ENCODE measurements at places on chromosomes 4 and X.
A peak's percentile ranks its signal among the peaks of the same experiment; 100 is the strongest.

DNA sequence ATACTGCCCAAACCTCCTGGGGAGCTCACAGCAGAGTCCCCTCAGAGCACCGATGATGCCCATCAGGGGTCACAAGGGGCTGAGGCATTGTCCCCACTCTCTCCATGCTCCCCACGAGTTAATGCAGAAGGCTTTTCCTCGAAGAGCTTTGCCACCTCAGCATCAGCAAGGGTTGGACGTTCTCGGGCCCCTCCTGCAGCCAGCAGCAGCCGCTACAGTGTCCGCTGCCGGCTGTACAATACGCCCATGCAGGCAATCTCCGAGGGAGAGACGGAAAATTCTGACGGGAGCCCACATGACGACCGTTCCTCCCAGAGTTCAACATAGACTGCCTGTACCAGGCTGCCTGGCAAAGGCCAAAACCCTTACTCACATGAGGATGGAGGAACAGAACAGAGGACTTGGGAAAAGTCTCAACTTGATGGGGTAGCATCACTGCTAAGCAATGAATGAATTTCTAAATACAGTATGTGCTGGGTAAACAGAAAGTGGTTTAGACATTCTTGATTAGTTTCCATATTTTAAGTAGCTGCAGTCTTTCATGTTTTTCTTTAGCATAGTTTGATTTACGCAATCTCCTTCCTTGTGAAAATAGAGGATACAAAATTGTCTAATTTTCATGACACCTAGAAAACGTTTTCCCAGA is 5.0 kb upstream of the SCML1 start:
- no peak for DNase-seq

DNA sequence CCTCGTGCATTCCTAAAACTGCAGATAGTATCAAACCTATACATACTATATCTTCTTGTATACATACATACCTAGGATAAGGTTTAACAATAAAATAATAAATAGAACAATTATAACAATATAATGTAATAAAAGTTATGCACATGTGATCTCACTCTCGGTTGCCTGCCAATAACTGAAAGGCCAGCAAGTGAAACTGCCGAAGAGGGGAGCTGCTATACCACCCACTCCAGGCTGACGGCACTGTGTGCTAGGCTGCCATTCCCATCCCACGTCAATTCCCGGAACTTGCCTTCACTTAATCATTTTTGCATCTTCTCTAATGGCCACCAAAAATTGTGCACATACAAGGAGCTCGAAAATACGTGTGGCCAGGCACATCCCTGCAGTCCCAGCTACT is 451.1 kb upstream of the FAT1 start:
- no peak for DNase-seq

GRCh38 chrX:72306851-72307645 is 1.3 kb upstream of the CITED1 start:
- no peak for DNase-seq

DNA sequence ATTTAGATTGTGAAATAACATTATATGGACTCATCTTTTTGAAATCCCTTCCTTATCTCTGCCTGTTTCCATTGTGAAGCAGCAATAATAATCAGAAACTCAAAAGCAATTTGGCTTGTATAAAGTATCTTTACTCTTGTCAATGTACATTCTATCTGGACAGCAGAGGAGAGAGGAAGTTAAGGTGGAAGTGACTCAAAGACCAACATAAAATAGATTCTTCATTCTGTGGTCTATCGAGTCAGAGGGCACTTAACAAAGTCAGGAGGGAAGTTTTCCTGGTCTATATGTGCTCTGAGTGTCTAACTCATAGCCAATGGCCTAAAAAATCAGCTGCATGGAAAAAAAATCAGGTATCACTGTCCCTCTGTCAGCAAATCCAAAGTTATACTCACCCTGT is 155.5 kb downstream of the EMCN start:
- no peak for DNase-seq

DNA sequence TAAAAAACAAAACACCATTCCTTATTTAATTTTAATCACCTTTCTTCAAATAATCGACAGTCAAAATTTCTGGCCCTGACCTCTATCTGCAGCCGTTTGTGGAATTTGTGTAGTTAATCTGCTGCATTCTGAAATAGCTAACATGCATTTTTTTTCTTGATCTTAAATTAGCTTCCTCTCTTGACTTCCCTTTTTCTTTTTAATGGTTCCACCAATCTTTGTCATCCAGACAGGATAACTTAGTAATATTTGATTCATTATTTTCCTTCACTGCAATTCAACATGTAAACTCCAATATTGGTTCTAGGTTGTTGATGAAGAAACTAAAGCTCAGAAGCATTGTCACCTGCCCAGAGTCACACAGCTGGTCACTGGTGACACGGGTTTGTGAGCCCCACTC is 77.3 kb downstream of the ARHGAP10 start:
- no peak for DNase-seq

DNA sequence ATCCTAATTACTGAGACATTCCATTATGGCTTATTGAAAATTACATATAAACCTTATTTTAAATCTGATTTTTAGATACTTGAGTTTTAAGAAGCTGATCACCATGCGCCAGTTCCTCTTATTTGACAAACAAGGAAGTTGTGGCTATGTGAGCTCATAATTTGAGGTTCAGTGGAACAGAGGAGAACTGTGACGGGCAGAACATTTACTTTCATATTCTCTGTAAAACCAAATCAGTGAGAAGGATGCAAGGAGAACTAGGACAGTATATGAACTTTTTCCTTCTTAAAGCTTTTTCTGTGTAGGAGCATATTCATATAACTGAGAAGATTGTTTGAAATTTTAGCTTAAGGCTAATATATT is 25.3 kb downstream of the STIM2 start:
- no peak for DNase-seq

- no peak for DNase-seq
Measured at GRCh38 chrX:104084534-104085277, 8.7 kb upstream of the TMSB15C start.

DNA sequence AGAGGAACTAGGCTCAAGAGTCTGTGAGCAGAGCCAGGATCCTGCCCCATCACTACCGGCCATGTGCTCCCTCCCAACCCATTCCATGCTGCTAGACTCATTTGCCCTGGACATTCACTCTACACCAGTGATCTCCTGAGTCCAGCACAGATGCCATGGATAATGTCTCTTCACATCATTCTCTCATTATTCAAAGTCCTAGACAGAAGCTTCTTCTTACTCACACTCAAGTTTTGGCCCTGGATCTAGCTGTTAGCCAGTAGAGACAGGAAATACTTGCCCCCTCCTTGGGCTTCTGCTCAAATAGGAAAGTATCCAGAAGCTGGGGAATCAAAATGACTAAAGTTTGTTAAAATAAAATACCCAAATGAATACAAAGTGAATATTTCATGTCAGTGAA is 266.8 kb upstream of the LDB2 start:
- DNase-seq, result no peak

DNA sequence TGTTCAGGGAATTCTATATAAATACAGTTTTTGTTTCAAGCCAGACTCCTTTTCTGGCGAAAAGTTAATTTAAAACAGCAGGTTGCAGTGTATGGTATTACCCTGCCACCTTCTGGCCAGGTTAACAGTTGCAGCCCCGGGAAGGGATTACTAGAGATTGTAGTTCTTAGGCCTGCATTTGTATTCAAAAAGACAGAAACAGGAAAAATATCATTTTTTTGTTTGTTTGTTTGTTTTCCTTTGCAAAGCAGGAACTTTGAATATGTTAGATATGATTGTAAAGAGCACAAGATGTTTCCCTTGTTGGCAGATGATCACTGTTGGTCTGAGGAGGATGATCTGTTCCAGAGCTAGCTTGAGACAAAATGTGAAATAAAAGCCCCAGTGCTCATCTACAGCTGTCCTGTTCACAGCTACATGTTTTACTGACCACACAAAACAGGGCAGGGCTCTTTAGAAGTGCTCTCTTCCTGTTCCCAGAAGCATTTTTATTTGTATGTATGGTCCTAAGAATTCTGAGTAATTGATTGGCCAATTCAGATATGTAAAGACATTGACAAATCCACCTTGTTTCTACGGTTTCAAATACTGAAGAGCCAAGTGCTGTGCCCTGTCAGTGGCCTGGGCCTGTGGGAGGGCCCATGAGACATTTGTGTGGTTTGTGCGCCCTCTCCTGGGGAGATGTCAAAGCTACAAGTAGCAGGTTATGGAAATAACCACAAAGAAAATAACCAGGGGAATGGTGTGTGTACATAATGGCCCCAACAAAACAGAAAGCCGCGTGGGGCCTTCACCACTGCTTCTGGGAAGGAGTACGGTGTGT is 57.9 kb downstream of the CLDN22 start:
- DNase-seq, result peak; percentile 46

DNA sequence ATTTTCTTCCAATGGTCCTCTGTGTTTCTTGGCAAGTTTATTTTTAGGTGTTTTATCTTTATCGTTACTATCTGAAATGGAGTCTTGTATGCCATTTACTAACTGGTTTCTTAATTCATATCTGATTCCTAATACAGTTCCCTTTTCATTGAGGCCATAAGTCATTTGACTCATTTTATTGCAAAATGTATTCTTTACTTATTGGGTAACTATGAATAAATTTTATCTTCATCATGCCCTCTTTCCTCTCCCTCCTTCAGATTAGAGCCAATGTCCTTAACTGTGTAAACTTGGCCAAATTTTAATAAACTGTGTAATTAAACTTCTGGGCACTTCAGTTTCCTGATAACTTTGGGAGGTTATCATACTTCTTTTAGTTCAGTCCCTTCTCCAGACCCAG is 19.3 kb upstream of the MSMO1 start:
- no peak for DNase-seq

DNA sequence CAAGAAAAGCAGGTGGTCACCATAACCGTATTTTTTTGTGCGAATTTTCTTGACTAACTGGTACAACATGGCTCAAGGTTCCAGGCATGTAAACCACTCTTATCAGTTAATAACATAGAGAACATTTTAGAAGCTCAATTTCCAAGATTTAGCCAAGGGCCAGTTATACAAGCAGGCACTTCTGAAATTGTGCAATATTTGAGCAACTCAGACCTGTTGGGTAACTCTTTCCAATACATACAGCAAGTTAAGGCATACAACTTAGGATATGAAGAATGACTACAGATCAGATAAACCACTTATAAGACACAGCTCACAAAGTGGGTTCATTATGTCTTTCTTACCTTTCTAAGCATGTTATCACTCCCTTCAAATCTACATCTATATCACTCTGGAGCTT is 43.9 kb downstream of the ZNF280C start:
- no peak for DNase-seq

DNA sequence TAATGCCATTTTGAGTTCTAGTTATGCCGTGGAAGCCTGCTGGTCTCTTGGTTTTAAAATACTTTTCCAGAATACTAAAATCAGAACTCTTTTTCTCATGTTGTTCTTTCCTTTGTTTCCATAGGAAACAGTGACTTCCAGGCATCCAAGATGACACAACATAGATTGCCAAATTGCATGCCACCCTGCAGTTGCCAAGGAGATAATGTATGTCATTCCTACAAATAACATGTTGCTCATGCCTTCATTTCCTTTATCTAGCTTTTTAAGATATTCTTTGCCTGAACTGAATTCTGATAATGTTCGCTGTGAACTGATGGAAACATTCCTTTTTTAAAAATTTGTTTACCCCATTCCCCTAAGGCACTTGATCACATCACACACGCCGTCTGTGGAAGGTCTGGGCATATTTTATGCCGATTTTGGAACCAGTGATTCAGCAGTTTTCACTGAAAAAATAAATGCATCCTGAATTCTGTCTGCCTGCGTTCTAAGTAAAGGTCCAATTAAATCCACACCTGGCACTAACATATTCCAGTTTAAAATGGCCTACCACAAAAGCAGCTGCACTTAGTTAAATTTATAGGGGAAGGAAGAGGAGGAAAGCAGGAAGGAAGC is 38.0 kb upstream of the COX7B2 start:
- DNase-seq, result no peak

DNA sequence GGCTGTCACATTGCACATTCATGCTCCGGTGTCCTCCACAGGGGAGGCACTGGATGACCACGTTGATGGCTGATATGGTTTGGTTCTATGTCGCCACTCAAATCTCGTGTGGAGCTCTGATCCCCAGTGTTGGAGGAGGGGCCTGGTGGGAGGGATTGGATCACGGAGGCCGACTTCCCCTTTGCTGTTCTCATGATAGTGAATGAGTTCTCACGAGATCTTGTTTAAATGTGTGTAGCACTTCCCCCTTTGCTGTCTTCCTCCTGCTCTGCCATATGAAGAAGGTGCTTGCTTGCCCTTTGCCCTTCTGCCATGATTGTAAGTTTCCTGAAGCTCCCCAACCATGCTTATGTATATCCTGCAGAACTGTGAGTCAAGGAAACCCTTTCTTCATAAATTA is 22.3 kb upstream of the NAT8L start:
- no peak for DNase-seq

- DNase-seq, result no peak
Measured at GRCh38 chrX:141341743-141342142, 99.4 kb upstream of the SPANXC start.

DNA sequence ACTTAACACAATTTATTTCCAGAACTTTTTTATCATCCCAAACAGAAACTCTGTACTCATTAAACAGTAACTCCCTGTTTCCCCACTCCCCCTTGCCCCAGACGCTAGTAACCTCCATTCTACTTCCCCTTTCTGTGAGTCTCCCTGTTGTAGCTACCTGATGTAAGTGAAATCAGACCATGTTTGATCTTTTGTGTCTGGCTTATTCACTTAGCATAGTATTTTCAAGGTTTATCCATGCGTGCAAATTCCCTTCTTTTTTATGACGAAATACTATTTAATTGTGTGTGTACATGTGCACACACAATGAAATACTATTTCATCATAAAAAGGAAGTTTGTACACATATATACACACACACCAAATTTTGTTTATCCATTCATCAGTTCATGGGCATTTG is 5.2 kb downstream of the PKD2 start:
- no peak for DNase-seq

- DNase-seq, result no peak
Measured at GRCh38 chrX:10190367-10190766, 33.6 kb downstream of the CLCN4 start.

DNA sequence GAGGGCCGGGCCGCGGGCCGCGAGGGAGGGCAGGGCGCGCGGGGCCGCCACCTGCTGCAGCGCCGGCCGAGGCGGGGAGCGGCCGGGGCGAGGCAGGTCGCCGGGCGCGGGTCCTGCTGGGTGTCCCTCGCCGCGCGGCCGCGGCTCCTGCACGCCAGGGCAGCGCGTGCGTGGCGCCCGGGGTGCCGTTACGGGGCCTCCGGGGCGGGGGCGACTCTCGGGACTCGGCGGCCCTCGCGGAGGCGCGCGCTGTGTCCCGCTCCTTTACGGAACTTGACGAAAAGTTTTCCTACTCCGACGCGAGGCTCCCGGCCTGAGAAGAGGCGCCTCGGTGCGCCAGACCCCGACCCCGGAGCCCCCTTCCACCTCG is 329 bp downstream of the TBC1D14 start:
- no peak for DNase-seq

Measured in activated CD8-positive, alpha-beta memory T cell treated with anti-CD3 and anti-CD28 coated beads for 4 hours (primary cell).